Activated T-cell treated with anti-CD3 and anti-CD28 coated beads for 48 hours (primary cell): ENCODE measurements at places on chromosomes 3 and 15.
A peak's percentile ranks its signal among the peaks of the same experiment; 100 is the strongest.

DNA sequence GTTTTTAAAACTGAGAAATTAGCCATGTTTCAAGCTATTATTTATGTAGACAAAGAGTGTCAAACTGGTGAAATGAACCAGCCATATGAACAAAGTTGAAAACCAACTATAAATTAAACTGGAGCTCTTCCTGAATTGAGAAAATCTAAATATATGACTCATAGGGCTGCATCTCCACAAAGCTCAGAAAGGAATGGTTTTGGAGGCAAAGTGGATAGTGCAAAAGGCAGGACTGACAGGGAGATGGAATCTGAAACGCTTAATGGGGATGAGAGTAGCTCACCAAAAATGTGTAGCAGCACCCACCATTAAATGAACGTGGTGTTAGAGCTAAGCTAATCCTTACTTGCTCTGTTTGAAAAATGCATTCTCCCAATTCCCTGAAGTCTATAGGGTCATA lies 1066.0 kb downstream of the AGBL1 start:
- no peak for DNase-seq

- DNase-seq, result no peak
Measured at GRCh38 chr3:70990185-70990584, 593.3 kb downstream of the FOXP1 start.

GRCh38 chr3:53506110-53506762 lies 11.8 kb downstream of the CACNA1D start:
- no peak for DNase-seq

- DNase-seq, result no peak
Measured at GRCh38 chr3:56900801-56901200, 99.1 kb upstream of the ARHGEF3 start.

DNA sequence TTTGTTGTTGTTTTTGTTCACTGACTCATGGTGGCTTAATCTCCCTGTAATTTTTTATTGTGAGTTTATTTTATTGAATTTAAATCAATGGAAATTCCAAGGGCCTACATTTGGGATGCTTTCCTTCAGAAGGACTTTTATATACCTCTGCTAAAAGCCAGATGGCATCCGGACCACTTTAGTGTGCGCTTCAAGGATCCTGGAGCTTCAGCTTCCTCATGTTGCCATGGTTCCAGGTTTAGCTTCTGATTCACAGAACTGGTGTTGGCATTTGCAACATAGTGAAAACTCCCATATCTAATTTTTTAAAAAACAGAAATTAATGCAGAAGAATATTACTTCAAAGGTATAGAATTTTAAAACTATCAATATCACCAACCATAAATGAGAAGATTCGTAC lies 8.5 kb upstream of the HACD2 start:
- DNase-seq, result no peak

DNA sequence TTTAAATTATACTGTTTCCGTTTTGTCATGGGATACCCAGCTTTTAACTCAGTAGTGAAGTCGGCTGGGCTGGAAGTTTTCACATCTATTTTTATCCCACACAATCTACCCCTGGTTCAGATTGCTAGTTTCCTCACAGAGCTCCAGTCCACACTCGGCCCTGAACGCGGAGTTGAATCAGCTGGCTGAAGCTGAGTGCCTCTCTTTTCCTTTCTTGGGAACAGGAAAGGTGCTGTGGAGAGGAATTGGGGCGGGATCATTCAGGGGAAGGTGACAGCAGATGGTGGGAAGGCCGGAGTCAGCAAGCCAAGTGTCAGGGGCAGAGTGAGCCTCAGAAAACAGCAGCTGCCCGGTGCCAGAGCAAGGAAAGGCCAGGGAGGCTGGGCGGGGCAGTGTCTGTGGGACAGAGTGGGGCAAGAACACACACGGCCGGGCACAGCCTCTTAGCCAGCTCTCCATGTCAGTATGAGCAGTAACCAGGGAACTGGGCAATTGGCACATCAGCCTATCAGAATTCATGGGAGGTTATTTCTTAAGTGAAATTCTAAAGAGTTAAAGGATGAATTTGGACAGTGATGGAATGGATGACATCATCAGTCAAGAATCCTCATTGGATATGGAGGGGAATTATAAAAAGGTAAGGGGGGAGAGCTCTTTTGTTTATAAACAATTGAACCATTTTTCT lies 135.7 kb upstream of the IL12A start:
- DNase-seq, result no peak

DNA sequence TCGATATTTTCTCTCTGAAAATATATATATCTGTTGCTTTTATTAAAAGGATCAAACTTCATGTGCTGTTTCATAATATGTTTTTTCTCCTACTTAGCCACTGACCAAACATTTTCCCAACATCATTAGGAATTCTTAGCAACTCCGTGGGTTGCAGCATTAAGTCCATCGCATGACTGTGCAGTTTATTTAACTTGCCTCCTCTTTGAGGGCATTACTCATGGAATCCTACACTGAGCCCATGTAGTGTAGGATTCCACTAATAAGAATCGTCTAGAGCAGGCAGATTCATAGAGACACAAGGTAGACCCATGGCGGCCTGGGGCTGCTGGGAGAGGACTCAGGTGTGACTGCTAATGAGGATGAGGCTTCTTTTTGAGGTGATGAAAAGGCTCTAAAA lies 49.3 kb downstream of the CMTM6 start:
- no peak for DNase-seq

- peak; percentile 41 for DNase-seq
Measured at GRCh38 chr15:64246364-64247189, 83.8 kb upstream of the PPIB start.

GRCh38 chr3:66812136-66812535 lies 186.0 kb upstream of the KBTBD8 start:
- DNase-seq, result no peak

DNA sequence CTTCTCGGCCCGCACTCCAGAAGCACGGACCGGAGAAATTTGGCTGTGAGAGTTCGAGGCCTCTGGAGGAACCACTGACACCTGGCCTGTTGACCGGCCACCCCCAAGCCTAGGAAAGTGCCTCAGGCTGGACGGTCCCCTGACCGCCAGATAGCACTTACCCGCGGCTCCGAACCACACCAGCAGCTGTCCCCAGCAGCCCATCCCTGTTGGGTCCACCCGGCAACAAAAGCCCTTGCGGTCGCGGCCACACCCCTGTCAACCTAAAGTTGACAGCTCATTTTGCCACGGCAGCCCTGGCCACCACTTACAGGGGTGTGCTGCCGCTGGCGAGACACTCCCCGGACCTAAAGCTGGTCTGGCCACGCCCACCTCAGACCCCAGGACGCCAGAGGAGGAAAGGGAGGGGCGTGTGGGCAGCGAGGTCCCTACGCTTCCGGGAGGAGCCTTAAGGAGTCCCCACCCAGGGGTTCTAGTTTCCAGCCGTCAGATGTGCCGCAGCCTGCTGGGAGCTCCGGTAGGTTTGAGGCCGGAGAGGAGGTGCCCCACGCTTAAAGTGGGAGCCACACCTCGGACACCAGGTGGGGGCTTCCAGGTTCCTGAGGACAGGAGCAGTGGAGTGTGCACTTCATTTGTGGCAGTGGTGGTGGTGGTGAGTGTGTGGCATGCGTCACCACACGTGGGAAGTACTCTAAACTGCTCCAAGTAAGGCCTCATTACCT lies at the start of gene LTK:
LTK (minus strand) TSS at position 322 of the 722 bp plus-strand sequence; CDS start at position 204, 118 bp downstream.
- DNase-seq, result no peak

DNA sequence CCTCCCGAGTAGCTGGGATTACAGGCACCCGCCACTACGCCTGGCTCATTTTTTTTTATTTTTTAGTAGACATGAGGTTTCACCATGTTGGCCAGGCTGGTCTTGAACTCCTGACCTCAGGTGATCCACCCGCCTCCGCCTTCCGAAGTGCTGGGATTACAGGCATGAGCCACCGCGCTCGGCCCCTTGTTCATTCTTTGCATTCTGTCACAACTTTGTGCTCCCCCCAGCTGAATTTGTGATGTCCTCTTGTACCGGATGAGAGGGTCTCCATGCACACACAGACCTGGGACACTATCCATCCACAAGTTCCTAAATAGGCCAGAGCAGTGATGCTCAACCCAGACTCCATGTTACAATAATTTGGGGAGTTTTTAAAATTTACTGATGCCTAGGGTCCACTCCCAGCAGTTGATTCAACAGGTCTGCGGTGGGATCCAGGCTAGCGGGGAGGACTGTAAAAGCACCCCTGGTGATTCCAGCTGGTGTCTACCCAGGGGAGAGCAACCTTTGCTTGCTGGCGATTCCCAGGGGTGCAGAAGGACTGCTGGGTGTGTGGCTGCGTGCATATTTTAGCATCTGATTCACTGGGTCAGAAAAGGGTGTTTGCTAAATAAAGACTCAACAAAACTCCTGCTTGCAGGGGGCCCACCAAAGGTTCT lies 1.0 kb downstream of the RASSF1 start:
- no peak for DNase-seq

GRCh38 chr3:53051929-53052328 lies 6.1 kb upstream of the SFMBT1 start:
- no peak for DNase-seq

- DNase-seq, result no peak
Measured at GRCh38 chr3:43995547-43996378, 245.9 kb upstream of the TOPAZ1 start.

DNA sequence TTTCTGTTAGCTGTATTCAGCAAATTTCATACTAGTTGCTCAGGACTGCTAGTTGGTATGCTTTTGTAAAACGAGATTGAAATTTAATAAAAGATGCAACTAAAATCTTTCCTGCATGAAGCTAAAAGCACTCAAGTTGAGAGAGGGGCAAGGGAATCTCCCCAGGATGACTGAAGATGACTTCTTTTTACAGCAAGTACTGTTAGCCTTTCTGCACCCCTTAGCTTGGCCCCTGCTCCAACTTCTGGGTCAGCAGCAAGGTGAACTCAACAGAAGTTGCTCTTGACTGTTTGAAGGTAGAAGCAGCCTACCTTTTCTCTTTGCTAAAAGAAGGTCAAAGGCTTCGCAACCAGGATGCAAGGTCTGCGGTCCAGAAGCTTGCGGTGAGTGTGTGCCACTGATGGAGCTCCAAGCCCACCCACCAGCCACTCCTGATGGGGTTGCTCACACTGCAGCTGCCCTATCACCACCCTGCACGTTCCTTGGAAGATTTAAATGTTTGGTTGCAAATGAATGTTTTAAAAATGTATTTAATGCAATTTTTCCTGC lies 32.5 kb downstream of the NME9 start:
- no peak for DNase-seq

DNA sequence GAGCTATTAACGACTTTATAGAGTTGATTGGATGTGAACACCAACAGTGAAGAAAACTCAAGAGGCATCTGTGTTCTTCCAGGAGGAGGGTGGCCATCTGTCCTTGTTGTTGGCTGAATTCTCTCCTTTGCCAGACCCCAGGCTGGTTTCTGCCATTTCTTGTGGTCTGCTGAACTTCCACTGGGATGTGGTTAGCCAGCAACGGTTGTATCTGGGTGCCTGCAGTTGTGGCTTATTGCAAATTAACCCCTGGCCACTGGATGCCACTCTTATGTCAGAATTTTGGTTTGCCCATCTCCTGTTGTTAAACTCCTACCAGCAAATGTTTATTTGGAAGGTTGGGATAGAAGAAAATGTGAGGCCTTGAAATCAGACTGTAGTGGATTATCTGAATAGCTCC lies 163.6 kb upstream of the TBC1D5 start:
- no peak for DNase-seq

GRCh38 chr3:33287672-33288282 lies 10.5 kb downstream of the FBXL2 start:
- DNase-seq, result no peak

DNA sequence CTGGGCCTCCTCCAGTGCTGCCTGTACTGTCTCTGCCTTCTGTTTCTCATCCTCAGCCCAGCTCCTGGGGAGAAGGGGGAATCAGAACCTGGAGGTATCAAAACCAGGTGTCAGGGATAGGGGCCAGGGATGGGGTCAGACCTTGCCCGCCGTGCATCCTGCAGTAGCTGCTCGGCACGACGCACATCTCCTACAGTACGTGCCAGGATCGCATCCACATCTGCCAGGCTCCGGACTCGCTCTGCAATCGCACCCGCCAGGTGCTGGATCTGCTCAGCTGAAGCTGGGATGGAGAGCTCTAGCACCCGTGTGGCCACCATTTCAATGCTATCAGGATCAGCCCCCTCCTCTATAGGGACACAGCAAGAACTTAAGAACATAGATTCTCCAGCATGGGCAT lies 1.4 kb upstream of the USP19 start:
- no peak for DNase-seq

DNA sequence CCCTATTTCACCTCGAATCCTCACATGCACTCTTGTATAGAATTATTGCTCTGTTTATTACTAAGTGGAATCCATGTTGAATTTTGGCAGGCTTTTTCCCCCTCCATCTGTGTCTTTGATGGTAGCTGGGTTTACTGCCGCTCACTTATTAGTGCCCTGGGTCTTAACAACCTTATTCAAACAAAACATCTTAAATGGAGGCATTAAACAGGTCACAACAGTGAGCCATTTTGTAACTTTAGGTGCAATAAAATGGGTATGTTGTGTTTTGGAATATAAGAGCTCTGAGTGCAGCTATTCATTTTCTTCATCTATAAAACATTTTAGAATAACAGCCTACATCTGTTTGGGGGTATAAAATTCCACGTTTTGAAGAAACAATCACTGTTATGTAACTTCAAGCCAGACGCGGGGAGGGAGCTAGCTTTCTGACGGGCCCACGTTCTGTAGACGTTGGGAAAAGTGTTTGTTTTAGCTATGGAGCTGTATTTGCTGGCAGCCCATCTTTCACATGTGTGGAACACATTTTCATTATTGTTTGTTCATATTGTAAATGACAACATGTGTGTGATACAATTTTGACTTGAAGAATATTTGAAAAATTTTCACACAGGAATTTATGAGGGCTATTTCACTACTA lies 122.0 kb downstream of the SLC25A26 start:
- DNase-seq, result no peak

DNA sequence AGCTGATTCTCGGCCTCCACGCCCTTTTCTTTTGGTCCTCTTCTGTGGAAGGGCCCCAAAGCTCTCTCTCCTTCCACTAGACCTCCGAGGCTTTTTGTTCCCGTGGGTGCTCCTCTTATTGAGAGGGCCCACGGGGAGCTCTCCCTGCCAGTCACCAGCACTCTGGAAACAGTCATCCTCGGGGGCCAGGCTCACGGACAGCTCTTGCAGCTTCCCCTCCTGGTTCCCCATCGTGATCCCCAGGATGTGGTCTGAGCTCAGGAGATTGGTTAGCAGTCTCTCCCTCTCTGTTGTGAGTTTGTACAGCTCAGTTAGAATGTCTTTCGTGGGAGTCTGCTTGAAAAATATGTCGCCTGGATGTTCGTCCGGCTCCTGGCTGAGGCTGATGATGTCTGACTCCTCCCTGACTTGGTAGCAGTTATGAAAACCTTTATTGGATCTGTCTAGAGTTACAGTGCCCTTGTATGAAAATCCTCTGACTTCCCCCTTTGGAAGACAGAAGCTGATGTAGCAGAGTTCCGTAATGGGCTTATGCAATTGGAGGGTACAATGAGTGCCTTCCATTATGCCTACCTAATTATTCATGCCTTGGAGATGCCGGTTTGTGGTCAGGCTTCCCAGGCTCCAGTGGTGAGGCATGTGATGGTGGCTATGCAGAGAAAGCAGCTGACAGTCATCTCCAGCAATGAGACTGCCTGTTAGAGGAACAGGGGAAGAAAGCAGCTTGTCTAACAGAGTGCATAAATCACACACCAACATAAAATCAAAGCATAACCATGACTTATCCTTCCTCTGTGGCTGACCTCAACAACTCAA lies 40.0 kb downstream of the FMN1 start:
- no peak for DNase-seq

- DNase-seq, result no peak
Measured at GRCh38 chr15:61030451-61030850, 198.7 kb downstream of the RORA start.

- no peak for DNase-seq
Measured at GRCh38 chr15:29134641-29135308, 134.8 kb downstream of the NSMCE3 start.

- no peak for DNase-seq
Measured at GRCh38 chr3:9101286-9101685, 138.0 kb upstream of the RAD18 start.

GRCh38 chr15:23913081-23913480 lies 226.0 kb upstream of the NDN start:
- DNase-seq, result no peak
